Stimulated activated CD8-positive, alpha-beta memory T cell treated with anti-CD3 and anti-CD28 coated beads, Interleukin-12 subunit alpha, Interleukin-12 subunit beta, amount 100 ng/mL, for 1 hour (primary cell): ENCODE measurements at places on chromosomes 4 and X.

DNA sequence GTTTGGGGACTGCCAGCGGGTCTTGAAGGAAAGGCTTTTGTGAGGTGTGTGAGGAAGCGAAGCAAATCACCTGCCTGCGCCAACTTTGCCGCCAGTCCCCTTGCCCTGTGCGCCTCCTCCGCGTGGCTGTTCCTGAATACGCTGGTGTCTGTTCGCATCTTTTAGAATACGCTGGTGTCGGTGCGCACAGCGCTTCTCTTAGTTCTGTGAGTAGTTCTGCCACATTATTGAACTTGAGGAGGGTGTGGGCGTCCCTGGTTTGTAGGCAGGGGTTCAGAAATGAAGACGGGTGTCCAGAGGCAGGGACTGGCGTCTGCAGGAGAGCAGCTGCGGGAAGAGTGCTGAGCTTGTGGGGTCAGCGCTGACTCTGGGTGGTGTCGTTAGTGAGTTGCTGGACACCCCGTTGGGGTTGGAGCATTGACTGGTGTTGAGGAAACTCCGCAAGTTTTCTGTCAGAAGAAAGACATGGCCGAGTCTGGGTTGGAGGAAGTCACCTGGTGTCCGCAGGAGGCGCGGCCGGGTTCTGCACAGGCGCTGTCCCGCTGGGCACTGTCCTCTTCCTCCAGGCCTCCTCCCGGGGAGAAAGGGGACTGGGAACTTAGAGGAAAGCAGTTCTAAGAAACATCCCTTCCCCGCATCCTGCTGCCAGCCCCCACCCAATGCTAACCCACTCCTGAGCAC lies 930 bp downstream of the ZNF718 start:
- DNase-seq: no peak

GRCh38 chr4:119053245-119053644 lies 82.4 kb upstream of the MYOZ2 start:
- DNase-seq: no peak

DNA sequence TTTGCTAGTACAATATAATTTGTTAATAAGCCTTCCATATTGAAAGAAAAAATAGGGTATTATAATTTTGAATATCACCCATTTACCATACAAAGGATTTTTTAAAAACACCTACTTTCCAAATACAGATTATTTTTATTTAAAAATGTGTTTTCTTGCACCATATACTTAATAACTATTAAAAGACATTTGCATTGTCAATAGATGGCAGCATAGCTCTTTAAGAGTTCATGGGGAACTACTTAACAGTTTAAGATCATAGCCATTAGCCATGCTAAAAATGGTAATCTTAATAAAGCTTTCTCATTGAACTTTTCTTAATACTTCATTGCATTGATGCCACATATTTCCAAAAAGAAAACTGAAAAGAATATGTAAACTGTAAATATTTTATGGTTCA lies 1995.9 kb downstream of the C4orf33 start:
- DNase-seq: no peak

GRCh38 chr4:185317880-185318279 lies 77.8 kb downstream of the LRP2BP start:
- no peak for DNase-seq

- DNase-seq: no peak
Measured at GRCh38 chr4:36243355-36244256, 708 bp downstream of the ARAP2 start.

DNA sequence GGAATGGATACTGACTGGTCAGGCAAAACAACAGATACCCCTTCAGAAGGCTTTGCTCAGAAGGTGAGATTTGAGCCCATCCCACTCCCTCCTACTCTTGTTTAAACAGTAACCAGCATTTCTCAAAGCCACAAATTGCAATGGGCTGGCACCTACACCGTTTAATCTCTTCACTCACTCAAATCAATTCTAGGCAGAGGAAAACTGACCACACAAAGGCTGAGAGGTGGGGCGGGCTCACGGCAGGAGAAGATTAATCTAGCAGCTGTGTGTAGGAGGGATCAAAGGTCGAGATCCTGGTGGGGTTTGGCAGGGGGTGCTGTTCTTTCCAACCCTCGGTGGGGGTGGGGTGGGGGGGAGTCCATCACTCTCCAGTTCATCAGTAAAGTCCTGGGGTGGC lies 622.4 kb downstream of the BCOR start:
- no peak for DNase-seq

DNA sequence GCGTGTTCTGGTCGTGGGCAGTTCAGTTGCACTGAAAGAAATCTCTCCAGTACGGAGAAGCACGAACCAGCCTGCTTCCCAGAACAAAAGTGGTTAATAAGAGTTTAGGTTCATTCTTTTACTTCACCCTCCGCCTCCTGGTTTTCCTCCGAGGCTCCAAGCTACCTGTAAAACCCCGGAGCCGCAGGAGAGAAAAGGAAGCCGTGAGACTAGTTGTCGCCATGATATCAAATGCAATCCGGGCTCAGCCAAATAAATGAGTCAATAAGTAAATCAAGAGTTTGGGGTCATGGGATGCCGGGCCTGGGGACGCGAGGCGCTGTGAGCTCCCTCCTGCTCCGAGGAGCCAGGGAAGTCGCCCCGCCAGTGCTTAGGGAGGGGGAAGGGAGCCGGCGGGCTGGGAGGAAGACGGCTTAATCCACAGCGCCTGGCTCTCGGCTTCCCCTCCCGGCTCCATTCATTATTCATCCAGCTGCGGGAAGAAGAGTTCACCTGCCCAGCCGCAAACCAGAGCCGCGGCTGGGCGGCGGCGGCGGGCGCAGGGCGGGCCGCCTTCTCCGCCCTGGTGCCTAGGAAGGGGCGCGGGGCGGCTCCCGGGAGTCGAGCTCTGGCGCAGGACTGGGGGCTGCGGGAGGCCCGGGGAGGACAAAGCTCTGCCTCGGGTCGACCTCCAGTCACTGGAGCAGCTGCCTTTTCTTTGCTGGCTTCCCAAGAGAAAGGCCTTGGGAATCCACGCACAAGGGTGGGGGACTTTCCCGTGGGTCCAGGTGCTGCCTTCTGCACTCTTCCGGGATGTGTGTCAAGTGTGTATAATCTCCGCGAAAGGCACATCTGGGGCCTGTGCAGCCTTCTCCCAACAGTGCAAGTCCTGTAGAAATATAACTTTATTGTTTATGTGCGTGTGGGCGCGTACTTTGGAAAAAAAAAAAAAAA lies 1.7 kb downstream of the FRAS1 start:
- no peak for DNase-seq

- peak; percentile 12 for DNase-seq
Measured at GRCh38 chr4:2689825-2690700, 66.1 kb downstream of the TNIP2 start.
